Keratinocyte (primary cell): ENCODE measurements at places on chromosomes 3 and 15. TPM values are rescaled to one million over a fixed set of nuclear protein-coding genes. Genes with fewer than 3 reads are reported as not detected.

- DNase-seq: no peak
Measured at GRCh38 chr15:65055201-65055870, 10.1 kb downstream of the SLC51B start.

Gene ACP3
- 0.51 to 1.3 TPM (median 1.0 TPM) in 3 replicates for polyA plus RNA-seq

- no peak for DNase-seq
Measured at GRCh38 chr3:183582161-183582560, 26.7 kb upstream of the KLHL6 start.

Gene CLRN1
- polyA plus RNA-seq: not detected in 3 replicates

DNA sequence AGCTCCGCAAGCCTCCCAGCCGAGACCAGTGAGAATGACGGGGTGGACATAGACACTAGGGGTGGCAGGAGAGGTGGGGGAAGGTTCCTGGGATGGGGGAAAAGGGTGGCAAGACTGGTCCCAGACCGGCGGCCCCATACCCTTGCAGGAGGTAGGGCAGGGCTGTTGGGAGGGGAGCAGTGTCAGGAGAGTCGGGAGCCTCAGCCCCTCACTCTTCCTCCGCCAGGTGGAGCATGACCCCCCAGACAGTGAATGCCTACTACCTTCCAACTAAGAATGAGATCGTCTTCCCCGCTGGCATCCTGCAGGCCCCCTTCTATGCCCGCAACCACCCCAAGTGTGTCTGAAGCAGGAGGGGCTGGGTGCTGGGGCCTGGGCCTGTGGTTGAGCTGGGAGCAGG lies 8.7 kb upstream of the PSMD2 start:
- no peak for DNase-seq

GRCh38 chr3:194395212-194395611 lies 3.9 kb downstream of the GP5 start:
- no peak for DNase-seq

Gene CTDSPL
- 77.7 to 83.2 TPM (median 83.0 TPM) in 3 replicates for polyA plus RNA-seq

Gene PLA1A
- polyA plus RNA-seq: 0.08 TPM in 1 of 3 replicates, not detected in the others

- DNase-seq: no peak
Measured at GRCh38 chr3:106699122-106699521, 678.1 kb upstream of the CCDC54 start.

DNA sequence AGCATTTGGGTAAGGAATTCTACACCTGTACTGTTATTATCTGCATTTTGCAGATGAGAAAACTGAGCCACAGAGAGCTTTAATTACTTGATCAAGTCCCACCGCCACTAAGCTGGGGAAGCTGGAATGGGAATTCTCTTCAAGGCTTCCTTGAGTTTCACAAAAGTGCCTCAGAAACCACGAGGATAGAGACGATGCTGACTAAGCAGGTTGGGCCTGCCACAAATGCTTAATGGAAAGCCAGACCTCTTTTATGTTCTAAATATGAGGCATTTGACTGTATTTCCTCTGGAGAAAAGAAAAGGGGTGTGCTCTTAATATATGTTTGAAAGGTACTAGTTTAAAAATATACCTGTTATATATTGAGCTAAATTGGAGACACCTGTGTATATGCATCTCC lies 34.7 kb downstream of the ADAMTS9 start:
- DNase-seq: no peak

Gene SLCO2A1
- 0.80 to 1.8 TPM (median 0.93 TPM) in 3 replicates for polyA plus RNA-seq

GRCh38 chr3:73351423-73352071 lies 273.2 kb downstream of the PDZRN3 start:
- no peak for DNase-seq

DNA sequence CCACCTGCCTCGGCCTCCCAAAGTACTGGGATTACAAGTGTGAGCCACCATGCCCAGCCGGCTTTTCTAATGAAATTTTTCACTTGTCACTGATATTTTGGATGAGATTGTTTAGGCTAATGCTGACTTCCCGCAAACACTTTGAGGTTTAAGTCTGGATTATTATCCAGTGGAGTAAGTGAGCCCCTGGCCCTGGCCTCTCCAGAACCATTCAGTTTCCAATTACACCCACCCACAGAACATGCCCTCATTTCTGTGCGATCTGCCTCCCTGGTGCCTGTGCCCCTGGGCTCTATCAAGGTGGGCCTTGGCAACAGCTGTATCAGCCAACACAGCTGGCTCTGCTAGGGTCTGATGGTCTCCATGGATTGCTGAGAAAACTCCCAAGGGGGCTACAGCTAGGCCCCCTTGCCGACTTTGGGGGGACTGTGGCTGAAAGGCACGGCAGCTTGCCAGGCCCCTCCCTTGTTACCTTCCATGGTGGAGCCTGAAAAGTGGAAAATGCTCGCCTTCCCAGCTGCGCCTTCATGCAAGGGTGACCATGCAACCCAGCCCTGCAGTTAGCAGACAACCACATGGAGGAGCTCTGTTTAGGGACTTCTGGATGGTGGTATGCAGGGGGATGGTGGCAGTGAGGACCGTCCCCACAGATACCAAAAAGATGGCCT lies 288.9 kb downstream of the FAM43A start:
- no peak for DNase-seq

GRCh38 chr15:79541196-79541595 lies 109.1 kb downstream of the MINAR1 start:
- no peak for DNase-seq

DNA sequence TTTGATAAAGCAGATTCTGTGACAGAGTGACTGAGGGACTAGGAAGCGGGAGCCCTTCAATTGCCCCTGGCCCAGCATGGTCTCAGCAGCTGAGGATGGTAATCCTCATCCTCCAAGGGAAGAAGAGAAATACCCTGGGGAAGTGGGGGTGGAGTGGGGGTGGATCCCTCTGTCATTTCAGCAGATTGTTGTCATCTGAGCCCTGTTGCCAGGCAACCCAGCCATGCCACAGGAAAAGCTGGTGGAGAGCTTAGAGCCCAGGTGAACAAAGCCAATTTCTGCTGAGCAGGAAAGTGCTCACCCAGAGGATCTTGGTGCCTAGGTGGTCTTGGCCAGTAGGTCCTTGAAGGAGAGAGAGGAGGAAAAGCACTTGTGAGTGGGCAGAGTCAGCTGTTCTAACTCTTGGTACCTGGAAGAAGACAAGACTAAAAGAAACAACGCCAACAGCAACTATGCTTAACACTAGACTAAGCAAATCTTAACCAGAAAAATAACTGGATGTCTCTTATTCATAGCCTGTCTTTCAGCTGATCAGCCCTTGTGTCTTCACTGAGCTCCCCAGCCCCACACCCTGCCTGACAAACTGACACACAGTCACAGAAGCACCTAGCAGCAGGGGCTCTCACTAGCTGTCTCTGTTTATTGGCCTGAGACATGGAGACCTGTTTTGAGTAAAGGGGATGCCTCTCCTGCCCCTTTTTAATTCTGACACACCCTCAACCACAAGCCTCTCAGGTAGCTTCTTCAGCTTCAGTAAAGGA lies 40.1 kb upstream of the DCLK3 start:
- DNase-seq: no peak

GRCh38 chr3:15081960-15082664 lies 16.8 kb downstream of the RBSN start:
- DNase-seq: no peak

GRCh38 chr3:184846496-184846895 lies 34.5 kb downstream of the VPS8 start:
- DNase-seq: no peak

Gene CFAP20DC
- polyA plus RNA-seq: 3.0 to 6.3 TPM (median 3.4 TPM) in 3 replicates

DNA sequence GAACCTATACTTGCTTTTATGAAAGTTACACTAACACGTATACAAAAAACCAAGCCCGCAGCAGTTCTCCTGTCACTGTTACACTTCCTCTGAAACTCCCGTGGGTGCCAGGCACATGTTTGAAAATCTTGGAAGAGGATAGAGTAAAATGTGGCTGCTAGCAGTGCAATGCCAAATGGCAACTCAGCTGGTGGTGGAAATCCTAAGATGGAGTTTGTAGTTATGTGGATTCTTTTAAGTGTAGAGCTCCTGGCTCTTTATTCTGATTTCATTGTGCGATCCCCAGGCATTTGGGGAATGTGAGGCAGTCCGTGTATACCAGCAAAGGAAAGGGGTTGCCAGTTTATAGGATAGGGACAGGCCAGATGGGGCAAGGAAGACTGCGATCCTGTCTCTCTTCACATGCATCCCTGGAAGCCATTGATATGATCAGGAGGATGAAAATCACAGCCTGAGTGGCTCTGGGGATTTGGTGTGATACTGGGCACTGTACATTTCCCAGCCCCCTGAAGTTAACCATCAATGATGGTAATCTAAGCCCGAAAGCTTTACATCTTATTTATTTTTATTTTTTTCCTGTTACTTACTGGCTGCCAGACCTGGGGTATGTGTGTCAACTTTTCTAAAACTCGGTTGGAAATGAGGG lies 1.1 kb downstream of the STAC start:
- DNase-seq: no peak

DNA sequence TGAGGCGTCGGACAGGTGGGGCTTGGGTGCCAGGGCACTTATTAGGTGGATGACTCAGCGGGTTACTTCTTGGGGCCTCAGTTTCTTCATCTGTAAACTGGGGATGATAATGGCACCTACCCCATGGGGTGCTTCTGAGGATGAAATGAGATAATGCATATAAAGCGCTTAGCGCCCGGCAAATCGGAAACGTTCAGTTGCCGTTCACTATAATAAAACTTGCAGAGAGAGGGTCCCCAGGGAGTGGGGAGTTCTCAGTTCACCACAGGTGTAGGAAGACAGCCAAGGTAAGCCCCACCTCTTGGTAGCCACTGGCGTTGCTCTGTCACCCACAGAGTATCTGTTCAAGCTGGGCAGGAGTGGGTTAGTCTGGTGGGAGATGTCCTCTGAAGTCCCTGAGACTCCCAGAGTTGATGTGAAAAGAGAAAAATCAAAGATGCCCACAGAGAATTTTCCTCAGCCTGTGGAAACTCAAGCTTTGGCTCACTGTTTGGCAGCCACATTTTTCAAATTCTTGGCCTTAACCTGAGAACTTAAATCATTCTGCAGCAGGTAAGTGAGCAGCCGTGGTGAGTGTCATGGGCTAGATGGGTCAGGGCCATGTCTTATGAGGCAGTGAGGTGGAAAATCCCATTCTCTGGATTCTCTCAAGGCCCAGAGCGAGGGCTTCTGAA lies 221.5 kb upstream of the BHLHE40 start:
- DNase-seq: no peak

Gene EFHB
- 0.08 to 0.58 TPM (median 0.26 TPM) in 3 replicates for polyA plus RNA-seq

DNA sequence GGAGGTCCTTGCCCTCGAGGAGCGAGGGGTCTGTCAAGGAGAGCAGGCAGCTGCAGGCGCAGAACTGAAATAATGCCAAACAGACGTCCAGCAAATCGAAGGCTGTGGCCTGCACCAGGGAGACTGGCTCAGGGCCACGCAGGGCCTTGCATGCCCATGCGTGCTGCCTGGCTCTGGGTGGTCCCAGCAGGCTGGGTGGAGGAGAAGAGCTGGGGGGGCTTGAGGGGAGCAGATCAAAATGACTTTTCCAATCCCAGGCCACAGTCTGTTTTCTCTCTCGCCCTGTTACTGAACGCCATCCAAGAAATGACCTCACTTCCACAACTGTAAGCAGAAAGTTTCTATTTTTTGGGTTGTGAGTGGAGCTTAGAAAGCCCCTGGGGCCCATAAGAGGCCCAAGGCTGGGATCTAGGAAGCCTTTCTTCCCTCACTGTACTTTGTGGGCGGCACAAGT lies 96.9 kb upstream of the RPL32 start:
- DNase-seq: no peak

DNA sequence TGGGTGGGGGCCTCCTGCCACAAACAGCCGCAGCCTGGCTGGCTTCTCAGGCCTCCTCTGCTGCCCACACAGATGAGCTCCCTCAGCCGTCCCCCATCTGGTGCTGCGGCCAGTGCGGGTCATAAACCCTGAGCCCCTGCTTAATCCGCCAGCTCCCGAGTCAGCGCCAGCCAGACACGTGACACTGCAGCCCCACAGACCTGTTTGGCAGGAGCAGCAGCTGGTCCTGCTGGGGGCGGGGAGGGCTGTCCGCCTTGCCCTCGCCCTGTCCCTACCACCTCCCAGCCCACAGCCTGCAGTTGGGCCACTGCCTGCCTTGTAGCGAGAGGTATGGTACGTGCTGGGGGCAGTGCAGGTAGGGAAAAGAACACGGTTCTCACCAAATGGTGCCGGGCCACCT lies 86.2 kb downstream of the IQSEC1 start:
- DNase-seq: no peak

GRCh38 chr3:66456711-66457173 lies 44.1 kb downstream of the LRIG1 start:
- no peak for DNase-seq

DNA sequence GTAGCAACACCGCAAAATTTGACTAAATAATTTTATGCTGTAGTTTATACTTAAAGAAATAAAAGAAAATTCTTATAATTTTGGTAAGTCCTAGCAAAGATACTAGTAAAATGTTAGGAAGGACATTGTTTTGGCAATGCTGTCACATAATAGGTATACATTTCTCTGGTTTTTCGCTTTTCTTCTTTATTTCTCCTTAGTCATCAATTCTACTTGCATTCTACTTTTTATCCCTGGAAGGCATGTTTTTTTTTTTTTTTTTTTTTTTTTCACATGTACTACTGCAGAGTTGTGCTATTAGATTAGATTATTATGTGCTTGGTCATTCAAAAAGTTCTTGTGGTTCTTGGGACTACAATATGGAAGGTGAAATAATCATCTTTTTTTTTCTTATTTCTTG lies 1421.2 kb downstream of the SI start:
- no peak for DNase-seq

DNA sequence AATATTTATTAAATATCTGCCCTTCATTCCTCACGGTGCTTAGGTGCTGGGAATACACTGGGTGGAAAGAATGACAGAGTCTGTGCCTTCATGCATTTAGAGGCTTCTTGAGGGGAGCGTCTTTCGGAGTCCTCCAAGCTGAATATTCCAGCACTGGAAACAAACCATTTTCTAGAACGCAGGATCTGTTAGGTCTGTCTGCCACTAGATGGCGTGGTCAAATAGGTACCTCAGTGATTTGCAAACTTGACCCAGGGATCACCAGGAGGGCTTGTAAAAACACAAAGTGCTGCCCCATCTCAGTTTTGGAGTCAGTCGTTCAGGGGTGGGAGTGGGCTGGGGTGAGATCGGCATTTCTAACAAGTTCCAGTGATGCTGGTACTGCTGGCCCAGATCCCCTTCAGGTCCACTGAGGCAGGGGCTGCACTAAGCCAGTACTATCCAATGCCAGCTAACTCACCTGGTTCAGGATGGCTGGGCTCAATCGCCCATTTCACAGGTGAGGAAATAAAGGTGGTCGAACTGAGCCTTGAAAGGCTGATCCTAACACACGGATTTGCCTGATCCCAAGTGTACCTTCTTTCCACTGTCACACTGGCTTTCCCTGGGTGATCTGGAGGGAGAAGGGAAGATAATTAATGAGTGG lies 14.8 kb downstream of the ARNT2 start:
- DNase-seq: no peak
